ENCODE measurements at places on chromosomes 3 and 15.

- DNase-seq = no peak
Observed at GRCh38 chr15:86139828-86140227, 60.2 kb downstream of the AGBL1 start.

- no peak for DNase-seq
Observed at GRCh38 chr3:61901986-61902385, 340.6 kb downstream of the PTPRG start.

DNA sequence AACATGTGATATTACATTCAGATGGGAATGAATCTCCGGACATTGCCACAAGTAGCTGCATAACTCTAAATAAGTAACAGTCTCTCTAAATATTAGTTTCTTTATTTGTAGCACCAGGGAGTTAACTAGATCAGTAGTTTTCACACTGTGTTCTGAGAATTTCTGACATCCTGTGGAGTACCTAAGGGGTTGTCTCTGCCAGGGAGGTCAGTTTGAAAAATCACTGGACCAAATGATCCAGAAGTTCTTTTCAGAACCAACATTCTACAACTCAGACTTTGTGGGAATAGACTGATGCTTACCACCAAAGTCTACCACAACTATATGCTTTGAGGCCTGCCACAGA, 9.0 kb upstream of the ILDR1 start:
- DNase-seq = no peak

DNA sequence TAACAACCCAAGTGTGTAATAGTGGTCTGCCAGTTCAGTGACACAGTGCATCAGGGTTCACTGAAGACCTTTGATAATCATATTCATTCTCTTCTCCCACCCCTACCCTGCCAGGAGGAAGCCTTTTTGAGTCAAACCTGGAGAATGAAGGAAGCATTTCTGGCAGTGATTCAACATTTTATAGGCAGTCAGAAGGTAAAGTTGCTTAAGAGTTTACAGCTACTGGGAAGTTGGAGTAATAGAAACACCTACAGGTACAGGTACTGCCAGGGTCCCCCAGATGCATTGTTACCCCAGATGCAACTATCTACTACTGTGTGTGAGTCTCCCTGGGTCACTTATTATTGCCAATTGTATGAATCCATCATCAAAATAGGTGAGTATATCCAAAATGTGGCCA, 146.9 kb upstream of the EIF1B start:
- no peak for DNase-seq

All from inflammatory macrophage (primary cell).